ENCODE measurements at places on chromosomes 6 and 20.

DNA sequence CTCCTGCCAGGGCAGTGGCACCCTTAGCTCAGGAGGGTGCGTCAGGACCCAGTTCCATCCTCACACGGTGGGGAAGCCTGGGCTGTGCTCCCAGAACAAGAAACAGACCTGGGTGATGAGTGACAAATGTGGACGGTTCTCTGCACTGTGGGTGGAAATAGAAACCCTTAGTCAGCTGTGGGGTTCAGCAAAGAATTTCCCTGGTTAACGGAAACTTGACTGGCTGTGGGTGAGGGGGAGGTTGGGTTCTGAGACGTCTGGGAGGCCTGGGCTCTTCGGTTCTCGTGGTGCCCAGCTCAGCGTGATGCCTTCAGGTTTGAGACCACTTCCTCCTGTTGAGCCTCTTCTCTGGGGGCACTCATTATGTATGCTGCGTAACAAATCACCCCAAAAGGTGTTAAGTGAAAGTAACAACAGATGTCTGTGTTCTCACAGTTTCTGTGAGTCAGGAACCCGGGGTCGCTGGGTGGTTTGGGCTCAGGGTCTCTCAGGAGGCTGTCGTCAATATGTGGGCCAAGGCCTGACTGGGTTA is 53.1 kb upstream of the FAM83D start:
- H3K27ac ChIP-seq = peak overlapping the region; percentile 77
- no peak for DNase-seq
- no peak overlapping the region for H3K4me3 ChIP-seq
- H3K27me3 ChIP-seq = peaks cover 59% of the 10 kb centered on the region
- peaks cover 51% of the 10 kb centered on the region for H3K4me1 ChIP-seq

DNA sequence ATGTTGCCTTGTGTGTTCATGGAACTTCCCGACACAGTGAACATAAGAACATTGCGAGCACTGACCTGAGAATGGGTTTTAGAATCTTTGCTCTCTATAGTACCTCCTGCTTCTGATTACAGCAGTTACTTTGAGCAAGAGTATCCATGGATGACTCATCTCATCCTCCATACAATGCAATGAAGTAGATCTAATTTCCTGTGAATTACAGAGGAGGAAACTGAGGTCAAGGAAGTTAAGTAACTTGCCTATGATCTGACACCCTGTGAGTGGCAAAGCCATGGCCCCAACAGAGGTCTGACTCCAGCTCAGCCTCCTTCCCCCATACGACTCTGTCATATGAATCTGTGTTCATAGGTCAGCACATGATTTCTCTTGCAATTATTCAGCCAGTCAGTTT is 518.1 kb downstream of the TFAP2A start:
- no peak for DNase-seq
- H3K27ac ChIP-seq = no peak overlapping the region
- H3K36me3 ChIP-seq = no peaks in the 10 kb centered on the region
- H3K4me1 ChIP-seq = no peaks in the 10 kb centered on the region

- DNase-seq = no peak
- peaks cover 56% of the 10 kb centered on the region for H3K4me1 ChIP-seq
- H3K4me3 ChIP-seq = peak overlapping the region; percentile 70
- H3K27me3 ChIP-seq = no peaks in the 10 kb centered on the region
Measured at GRCh38 chr6:11224966-11225463, 7.5 kb downstream of the NEDD9 start.

GRCh38 chr20:49891476-49892110 is 23.7 kb downstream of the SPATA2 start:
- peaks cover 79% of the 10 kb centered on the region for H3K4me1 ChIP-seq

DNA sequence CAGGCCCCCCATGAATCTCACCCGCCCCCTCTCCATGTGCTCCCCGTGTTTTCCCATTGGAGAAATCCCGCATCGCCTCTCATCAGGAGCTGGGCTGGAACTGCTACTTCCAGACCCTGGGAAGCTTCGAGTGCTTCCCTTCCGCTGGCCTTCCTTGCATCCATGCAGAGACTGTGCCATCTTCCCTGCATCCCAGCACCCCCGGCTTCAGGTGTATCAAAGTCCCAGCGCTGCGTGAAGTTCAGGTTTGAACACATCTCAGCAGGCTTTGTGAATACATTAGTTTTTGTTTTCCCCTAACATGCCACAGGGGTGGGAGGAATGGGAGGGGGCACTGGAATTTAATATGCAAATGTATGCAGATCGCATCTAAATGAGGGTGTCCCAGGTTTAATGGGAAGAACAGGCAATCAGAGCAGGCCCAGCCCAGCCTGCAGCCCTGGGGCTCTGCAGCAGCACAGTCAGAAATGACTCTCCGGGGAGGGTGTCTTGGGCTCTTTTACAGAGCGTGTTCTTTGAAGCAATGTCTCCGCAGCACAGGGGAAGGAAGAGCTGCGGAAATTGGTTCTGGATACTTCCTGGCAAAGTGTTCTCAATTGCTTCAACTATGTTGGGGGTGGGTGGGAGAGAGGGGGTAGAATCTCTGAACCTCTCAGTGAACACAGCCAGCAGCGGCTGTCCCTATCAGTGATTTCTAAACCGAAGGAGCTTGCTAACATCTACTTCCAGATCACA is 8.3 kb upstream of the MMP9 start:
- H3K36me3 ChIP-seq = no peaks in the 10 kb centered on the region
- DNase-seq = no peak
- H3K4me3 ChIP-seq = no peak overlapping the region
- peaks cover 8% of the 10 kb centered on the region for H3K4me1 ChIP-seq
- H3K27me3 ChIP-seq = peaks cover 97% of the 10 kb centered on the region
- H3K27ac ChIP-seq = no peak overlapping the region

GRCh38 chr6:44942201-44942600 is 385.9 kb upstream of the RUNX2 start:
- H3K4me1 ChIP-seq = no peaks in the 10 kb centered on the region
- no peaks in the 10 kb centered on the region for H3K27me3 ChIP-seq
- no peak overlapping the region for H3K27ac ChIP-seq
- H3K36me3 ChIP-seq = peaks cover 4% of the 10 kb centered on the region
- no peak overlapping the region for H3K4me3 ChIP-seq
- no peak for DNase-seq

DNA sequence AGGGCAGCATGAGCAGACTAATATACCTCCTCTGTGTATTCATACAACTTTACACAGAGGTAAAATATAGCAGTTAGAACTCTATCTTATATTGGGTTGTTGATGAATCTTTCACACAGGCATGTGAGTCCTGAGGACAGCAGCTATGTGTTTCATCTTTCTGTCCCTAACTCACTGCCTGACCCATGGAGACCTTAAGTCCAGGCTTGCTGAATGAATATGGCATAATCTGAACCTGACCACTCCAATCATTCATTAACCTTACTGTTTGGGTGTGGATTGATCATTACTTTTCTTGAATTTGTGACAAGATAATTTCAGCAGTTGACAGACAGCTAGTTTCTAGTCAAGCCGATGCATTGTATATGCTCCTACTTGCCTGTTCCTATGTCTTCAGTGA is 27.3 kb upstream of the TSPYL1 start:
- H3K4me1 ChIP-seq = no peaks in the 10 kb centered on the region
- no peaks in the 10 kb centered on the region for H3K27me3 ChIP-seq
- no peaks in the 10 kb centered on the region for H3K36me3 ChIP-seq
- H3K4me3 ChIP-seq = no peak overlapping the region
- DNase-seq = no peak

DNA sequence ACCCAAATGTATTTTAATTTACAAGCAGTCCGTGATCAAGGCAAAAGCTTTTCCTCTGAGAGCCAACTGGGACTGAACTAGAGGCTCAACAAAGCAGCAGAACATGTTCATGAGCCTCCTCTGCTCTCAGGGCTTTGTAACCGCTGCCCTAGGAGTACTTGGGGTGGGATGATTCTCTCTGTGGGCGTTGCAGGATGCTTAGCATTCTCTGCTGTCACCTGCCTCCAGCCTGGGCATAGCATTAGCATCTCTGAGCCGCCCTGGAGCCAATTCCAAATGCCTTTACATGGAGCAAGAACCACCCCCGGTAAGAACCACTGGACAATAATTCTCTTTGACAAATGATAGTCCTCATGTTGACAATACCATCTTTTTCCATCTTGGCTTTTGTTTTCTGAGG is 237.6 kb upstream of the CDH4 start:
- no peak overlapping the region for H3K4me3 ChIP-seq
- peaks cover 81% of the 10 kb centered on the region for H3K27me3 ChIP-seq
- H3K36me3 ChIP-seq = no peaks in the 10 kb centered on the region
- DNase-seq = no peak

GRCh38 chr6:56440551-56440981 is 193.2 kb upstream of the COL21A1 start:
- no peak for DNase-seq
- H3K27ac ChIP-seq = no peak overlapping the region
- peaks cover 11% of the 10 kb centered on the region for H3K4me1 ChIP-seq
- no peaks in the 10 kb centered on the region for H3K27me3 ChIP-seq
- no peaks in the 10 kb centered on the region for H3K36me3 ChIP-seq
- no peak overlapping the region for H3K4me3 ChIP-seq

DNA sequence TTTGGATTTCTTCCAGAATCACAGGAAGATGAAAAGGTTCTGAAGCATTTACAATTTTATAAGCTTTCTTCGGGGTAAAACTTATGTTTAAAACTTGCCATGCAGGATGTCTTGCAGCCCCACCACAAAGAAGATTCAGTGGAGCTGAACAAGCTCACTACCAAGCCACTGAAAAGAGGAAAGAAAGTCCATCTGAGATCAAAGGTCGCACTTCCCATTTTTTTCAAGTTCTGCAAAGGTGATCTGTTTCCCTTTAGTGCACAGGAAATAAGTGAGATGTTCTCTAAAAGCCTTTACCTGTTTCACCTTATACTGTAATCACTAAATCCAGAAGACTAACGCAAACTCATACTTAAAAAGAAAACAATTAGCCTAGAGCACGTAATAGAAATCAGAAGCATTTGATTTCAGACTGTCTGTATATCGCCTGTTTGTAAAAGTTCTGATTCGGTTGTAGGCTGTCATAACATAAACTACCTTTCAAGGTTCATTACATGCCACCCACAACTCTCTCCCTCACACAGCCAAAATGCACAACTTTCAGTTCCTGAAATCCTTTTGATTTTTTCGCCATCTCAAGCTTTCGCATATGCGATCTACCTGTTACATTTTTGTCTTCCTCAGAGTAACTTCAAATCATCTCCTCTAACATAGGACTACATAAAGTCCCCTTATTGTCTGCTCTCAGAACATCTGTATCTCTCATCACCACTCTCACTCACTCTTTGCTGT is 1.8 kb downstream of the ECHDC1 start:
- H3K27ac ChIP-seq = no peak overlapping the region
- DNase-seq = no peak
- peaks cover 70% of the 10 kb centered on the region for H3K4me1 ChIP-seq
- H3K4me3 ChIP-seq = peak overlapping the region; percentile 72
- H3K27me3 ChIP-seq = no peaks in the 10 kb centered on the region

DNA sequence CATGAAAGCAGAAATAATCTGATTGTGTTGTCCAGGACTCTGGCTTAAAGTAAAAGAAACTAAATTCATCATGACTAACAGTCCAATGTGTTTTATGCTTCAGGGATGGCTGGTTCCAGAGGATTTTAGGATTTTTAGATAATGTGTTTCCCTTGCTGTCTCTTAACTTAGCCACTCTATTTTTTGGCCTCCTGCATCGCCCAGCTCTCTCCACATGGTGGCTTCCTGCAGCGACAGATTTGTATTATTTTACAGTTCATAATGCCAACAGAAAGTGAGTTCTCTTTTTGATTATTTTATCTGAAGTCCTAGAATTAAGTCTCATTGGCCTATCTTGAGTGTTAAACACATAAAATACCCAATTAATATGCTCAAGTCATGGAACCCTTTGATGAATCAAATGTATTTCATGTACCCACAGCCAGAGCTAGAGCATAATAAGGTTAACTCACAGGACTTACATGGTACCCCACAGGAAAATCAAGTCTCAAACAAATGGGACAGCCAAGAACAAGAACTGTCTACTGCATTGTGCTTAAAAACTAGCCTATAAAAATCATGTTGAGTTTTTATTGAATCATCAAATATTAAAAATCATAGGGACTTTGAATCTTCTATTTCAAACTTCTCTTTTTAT is 582.5 kb downstream of the DOK5 start:
- H3K27ac ChIP-seq = no peak overlapping the region
- no peaks in the 10 kb centered on the region for H3K27me3 ChIP-seq
- H3K36me3 ChIP-seq = no peaks in the 10 kb centered on the region
- H3K4me3 ChIP-seq = no peak overlapping the region
- no peaks in the 10 kb centered on the region for H3K4me1 ChIP-seq

DNA sequence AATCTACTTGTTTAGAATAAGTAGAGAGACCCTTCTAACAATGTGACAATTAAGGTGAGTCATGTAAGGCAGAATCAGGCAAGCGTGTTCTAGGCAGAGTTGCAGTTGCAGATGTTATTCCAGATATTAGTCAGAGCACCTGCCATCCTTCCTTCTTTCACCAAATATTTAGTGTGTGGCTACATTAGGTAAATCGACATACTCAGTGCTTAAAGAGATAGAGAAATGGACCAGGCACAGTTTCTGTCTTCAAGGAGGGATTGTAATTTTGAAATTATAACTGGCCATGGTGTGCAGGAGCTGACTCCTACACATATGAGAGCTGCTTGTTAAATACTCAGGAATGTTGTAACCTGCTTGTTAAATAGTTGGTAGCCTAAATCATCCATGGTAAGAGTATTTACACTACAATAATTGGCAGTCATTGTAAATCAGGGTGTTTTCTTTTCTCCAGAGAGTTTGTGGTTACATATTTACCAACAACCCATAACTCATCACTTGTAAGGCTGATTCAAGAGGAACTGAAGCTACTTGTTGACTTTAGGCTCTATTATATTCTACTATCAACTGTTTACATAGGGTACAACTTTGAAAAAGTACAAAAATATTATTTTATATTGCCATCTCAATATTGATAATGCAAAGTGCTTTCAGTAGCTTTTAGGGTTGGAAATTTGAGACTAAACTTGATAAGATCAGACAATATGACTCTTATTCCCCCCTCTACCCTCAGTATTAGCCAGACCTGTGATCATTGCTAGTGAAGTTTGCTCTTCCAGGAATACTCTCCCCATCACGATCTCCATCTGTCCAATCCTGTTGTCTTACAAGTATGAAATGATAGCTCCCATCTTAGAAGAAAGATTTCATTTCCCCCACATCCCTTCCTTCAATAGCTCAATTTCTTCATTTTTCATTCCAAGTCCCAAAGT is 607.1 kb downstream of the COL12A1 start:
- no peaks in the 10 kb centered on the region for H3K27me3 ChIP-seq
- no peak for DNase-seq
- H3K4me3 ChIP-seq = no peak overlapping the region
- no peak overlapping the region for H3K27ac ChIP-seq

- H3K4me1 ChIP-seq = no peaks in the 10 kb centered on the region
- peaks cover 21% of the 10 kb centered on the region for H3K27me3 ChIP-seq
- no peaks in the 10 kb centered on the region for H3K36me3 ChIP-seq
- no peak overlapping the region for H3K27ac ChIP-seq
Measured at GRCh38 chr20:19333563-19333962, 121.1 kb downstream of the SLC24A3 start.

- no peaks in the 10 kb centered on the region for H3K27me3 ChIP-seq
- H3K4me3 ChIP-seq = no peak overlapping the region
- peaks cover 6% of the 10 kb centered on the region for H3K4me1 ChIP-seq
- DNase-seq = no peak
Measured at GRCh38 chr6:4584801-4585200, 191.4 kb upstream of the CDYL start.

Measured in left ventricle myocardium inferior (tissue), 1 donor.